ENCODE measurements at places on chromosomes 16 and 17. TPM values are rescaled to one million over a fixed set of nuclear protein-coding genes. Genes with fewer than 3 reads are reported as not detected.

CCL16 gene
- not detected for total RNA-seq

EPX gene
- total RNA-seq = not detected

DCUN1D3 gene
- total RNA-seq = 8.8 TPM

LASP1 gene
- total RNA-seq = 22.3 TPM

CLEC3A gene
- total RNA-seq = not detected

DNAI2 gene
- total RNA-seq = not detected

MAPK7 gene
- 8.8 TPM for total RNA-seq

DNA sequence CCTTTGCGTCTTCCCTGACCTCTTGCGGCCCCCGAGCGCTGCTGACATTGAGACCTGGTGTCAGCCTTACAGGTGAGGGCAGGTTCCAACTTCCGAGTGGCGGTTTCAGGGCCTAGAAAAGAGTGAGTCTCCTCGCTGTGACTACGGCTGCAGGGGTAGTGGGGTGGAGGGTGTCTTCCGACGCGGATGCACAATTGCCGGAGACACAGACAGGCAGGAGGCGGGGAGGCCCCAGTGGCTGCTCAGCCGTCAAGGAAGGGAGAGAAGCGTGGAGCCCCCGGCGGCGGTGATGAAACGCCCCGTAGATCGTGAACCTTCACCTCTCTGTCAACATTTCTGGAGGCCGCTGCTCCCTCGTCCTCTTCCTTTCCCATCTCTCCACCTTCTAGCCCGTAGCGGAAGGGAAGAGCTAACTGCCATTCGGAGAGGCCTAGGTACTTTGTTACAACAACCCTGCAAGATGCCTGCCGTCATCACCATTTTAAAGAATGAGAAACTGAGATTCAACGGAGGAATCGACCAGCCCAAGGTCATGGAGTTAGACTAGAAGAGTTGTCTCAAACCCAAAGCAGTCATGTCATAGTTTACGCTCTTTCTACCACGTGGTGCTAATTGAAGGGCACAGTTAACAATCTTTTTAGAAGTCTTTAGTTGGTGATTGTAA lies 485 bp downstream of the DNAJA3 start:
- DNase-seq = no peak
- peak overlapping the region; percentile 99 for H3K4me3 ChIP-seq
- H3K27me3 ChIP-seq = no peaks in the 10 kb centered on the region
- peaks cover 4% of the 10 kb centered on the region for H3K36me3 ChIP-seq
- peaks cover 24% of the 10 kb centered on the region for H3K4me1 ChIP-seq

GRCh38 chr17:74888469-74888868 lies 5.0 kb downstream of the FADS6 start:
- no peak overlapping the region for H3K4me3 ChIP-seq
- no peak overlapping the region for H3K27ac ChIP-seq
- H3K4me1 ChIP-seq = peaks cover 3% of the 10 kb centered on the region
- H3K27me3 ChIP-seq = peaks cover 19% of the 10 kb centered on the region

- H3K36me3 ChIP-seq = no peaks in the 10 kb centered on the region
- H3K27me3 ChIP-seq = no peaks in the 10 kb centered on the region
- H3K4me1 ChIP-seq = peaks cover 9% of the 10 kb centered on the region
- DNase-seq = no peak
- peak overlapping the region; percentile 83 for H3K27ac ChIP-seq
Measured at GRCh38 chr16:86740298-86740697, 161.9 kb downstream of the FOXL1 start.

- H3K4me1 ChIP-seq = peaks cover 64% of the 10 kb centered on the region
- H3K36me3 ChIP-seq = no peaks in the 10 kb centered on the region
- peak overlapping the region; percentile 98 for H3K27ac ChIP-seq
- H3K4me3 ChIP-seq = no peak overlapping the region
Measured at GRCh38 chr17:29625037-29625750, 2.5 kb upstream of the CORO6 start.

- H3K4me1 ChIP-seq = peaks cover 9% of the 10 kb centered on the region
- H3K27me3 ChIP-seq = no peaks in the 10 kb centered on the region
- no peaks in the 10 kb centered on the region for H3K36me3 ChIP-seq
- H3K4me3 ChIP-seq = no peak overlapping the region
Measured at GRCh38 chr16:85331688-85332087, 219.4 kb upstream of the CIBAR2 start.

DNA sequence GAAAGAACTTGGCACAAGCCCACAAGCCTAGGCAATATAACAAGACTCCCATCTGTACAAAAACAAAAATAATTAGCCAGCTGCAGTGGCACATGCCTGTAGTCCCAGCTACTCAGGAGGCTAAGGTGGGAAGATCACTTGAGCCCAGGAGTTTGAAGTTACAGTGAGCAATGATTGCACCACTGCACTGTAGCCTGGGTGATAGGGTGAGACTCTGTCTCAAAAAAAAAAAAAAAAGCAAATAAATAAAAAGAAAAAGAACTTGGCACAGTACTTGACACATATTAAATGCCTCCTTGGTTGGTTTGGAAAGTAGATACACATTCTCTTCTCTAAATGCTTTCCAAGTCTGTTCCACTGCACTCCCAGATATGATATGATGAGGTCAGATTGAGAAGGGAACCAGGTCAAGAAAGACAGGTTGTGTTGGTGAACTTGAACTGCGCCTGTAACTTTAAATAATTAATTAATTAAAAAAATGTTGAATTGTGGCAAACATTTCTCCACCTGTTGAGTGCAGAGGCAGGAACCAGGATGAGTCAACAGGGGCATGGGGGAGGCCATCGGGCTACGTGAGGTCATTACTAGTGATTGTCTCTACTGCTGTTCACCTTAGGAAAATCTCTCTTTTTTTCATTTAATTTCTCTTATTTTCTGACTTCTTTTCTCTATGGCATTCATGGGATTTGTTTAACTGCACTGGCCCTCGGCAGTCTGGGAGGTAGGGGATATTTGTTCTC lies 25.9 kb upstream of the EFCAB13 start:
- no peaks in the 10 kb centered on the region for H3K27me3 ChIP-seq
- DNase-seq = no peak
- H3K4me3 ChIP-seq = no peak overlapping the region
- H3K36me3 ChIP-seq = no peaks in the 10 kb centered on the region

DNA sequence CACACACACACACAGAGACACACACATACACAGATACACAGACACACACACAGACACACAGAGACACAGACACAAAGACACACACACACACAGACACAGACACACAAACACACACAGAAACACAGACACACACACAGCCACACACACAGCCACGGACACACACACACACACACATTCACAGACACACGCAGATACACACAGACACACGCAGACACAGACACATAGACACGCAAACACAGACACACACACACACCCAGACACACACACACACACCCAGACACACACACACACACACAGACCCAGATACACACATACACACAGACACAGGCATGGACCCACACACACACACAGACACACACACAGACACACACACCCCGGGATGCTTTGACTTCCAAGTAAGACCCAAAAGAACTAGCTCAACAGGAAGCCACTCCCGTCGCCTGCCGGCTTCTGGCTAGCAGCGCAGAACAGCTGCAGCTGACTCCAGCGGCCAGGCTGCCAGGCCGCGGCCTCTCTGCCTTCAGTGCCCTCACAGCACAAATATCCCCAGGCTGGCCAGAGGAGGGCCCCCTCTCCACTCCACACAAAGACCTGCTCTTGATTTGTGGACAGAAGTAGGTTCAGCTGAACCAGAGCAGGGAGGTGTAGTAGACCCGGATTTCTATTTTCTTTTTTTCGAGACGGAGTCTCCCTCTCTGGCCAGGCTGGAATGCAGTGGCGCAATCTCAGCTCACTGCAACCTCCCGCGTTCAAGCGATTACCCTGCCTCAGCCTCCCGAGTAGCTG lies 6.0 kb upstream of the CHRNE start:
- H3K4me3 ChIP-seq = no peak overlapping the region
- DNase-seq = peak; percentile 96
- peak overlapping the region; percentile 77 for H3K27ac ChIP-seq
- H3K27me3 ChIP-seq = no peaks in the 10 kb centered on the region

- H3K36me3 ChIP-seq = no peaks in the 10 kb centered on the region
- H3K27me3 ChIP-seq = no peaks in the 10 kb centered on the region
- peaks cover 7% of the 10 kb centered on the region for H3K4me1 ChIP-seq
- no peak for DNase-seq
- no peak overlapping the region for H3K27ac ChIP-seq
- H3K4me3 ChIP-seq = no peak overlapping the region
Measured at GRCh38 chr16:53826658-53827057, 122.7 kb downstream of the FTO start.

DNA sequence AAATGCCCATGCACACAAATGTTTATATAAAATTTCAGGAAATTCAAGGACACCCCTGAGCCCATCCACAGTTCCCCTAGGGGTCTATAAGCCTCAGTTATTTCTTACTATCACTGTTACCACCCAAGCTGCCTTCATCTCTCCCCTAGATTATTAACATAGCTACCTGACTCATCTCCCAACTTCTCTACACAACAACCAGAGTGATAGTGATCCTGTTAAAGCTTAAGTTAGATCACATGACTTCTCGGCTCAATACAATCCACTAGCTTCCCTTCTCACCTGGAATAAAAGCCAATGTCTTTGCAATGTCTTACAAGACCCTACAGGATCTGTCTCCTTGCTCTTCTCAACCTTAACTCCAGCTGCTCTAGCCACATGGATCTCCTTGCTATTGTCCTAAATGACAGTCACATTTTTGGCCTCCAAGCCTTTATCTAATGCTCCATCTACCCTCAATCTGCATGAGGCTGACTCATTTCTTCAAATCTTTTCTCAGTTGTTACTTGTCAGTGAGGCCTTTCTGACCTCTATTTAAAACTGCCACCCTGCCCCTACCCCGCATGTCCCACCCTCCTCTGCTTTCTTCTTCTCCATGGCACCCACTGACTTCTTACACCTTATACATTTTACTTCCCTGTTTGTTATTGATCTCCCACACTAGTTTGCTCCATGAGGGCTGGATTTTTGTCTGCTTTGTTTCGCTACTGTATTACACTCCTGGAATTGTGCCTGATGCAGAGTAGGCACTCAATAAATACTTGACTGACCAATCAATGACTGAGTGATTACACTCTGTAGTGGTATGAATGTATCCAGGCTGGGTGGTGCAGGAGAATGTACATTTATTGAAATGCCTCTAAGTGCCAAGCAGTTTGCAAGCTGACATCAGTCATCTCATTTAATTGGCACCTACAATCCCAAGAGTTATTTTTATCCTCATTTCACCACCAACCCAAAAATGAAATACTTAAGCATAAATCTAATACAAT lies 5.2 kb upstream of the LIG3 start:
- H3K4me3 ChIP-seq = no peak overlapping the region
- H3K4me1 ChIP-seq = peaks cover 9% of the 10 kb centered on the region
- DNase-seq = no peak
- no peaks in the 10 kb centered on the region for H3K36me3 ChIP-seq

- no peak for DNase-seq
- H3K4me1 ChIP-seq = no peaks in the 10 kb centered on the region
- H3K27ac ChIP-seq = no peak overlapping the region
- H3K36me3 ChIP-seq = no peaks in the 10 kb centered on the region
Measured at GRCh38 chr16:87138316-87138715, 178.9 kb downstream of the C16orf95 start.

DNA sequence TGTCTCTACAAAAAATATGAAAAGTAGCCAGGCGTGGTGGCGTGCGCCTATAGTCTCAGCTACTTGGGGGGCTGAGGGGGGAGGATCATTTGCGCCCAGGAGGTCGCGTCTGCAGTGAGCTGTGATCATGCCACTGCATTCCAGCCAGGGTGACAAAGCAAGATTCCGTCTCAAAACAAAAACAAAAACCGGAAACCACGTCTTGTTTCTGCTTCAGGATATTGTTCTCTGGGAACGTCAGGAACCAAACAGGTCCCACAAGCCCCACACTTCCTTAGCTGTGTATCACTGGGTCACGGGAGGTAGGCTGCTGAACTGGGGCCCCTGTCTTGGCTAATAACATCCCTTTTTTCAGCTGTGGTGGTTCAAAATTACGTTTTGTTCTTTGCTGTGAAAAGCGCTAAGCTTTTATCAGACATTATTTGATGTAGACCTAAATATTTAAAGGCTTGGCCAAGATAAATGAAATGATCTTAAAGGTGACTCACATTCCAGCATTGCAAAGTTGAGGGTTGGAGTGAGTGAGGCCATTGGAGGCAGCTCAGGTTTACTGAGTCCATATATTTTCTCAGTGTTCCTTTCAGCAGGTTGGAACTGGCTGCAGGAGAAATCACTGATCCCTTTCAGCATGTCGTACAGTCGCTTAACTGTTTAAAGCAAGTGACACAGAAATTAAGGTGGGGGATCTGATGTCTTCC lies 16.4 kb upstream of the SEC14L1 start:
- H3K4me3 ChIP-seq = no peak overlapping the region
- H3K36me3 ChIP-seq = no peaks in the 10 kb centered on the region
- H3K27me3 ChIP-seq = no peaks in the 10 kb centered on the region

DNA sequence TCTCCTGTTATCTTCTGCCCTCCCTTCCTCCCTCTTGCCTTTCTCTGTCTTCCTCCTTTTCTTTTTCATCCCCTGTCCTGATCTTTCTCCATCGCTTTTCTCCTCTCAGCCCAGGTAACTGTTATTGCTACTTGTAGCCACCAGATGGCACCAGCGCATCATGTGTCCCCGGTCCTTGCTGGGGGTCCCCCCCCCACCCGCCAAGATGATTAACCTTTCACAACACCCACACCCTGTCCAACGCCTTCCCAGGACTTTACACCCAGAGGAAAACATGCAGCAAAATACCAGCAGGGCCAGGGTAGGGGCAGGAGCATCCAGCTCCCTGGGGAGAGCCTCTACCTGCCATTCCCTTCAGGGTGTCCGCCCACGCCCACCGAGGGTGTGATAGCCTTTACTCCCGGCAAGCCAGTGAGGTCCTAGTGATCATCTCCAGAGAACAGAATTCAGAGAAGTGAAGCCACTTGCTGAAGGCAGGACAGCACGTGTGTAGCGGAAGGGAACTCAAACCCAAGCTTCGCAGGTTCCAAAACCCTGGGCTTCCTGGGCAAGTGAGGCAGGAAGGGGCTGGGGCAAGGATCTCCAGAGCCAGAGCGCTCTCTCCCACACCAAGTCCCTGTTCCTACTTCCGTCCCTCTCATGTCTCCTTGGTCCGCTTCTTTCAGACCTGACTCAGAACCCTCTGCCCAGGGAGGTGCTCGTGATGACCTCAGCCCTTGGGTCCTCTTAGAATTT lies 13.4 kb upstream of the TAC4 start:
- H3K36me3 ChIP-seq = no peaks in the 10 kb centered on the region
- H3K4me1 ChIP-seq = no peaks in the 10 kb centered on the region
- H3K27ac ChIP-seq = no peak overlapping the region
- DNase-seq = no peak
- no peaks in the 10 kb centered on the region for H3K27me3 ChIP-seq

DNA sequence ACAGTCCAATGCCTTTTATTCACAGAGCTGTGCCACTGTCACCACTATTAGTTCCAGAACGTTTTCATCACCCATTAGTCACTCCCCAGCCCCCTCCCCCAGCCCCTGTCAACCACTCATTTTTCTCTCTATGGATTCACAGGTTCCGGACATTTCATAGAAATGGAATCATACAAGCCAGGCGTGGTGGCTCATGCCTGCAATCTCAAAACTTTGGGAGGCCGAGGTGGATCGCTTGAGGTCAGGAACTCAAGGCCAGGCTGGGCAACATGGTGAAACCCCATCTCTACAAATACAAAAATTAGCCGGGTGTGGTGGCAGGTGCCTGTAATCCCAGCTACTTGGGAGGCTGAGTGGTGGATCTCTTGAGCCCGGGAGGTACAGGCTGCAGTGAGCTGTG lies 759 bp upstream of the PAM16 start:
- DNase-seq = no peak
- peak overlapping the region; percentile 85 for H3K27ac ChIP-seq
- no peak overlapping the region for H3K4me3 ChIP-seq
- H3K36me3 ChIP-seq = no peaks in the 10 kb centered on the region
